CD8-positive, alpha-beta memory T cell (primary cell): ENCODE measurements at places on chromosomes 3 and 15. TPM values are rescaled to one million over a fixed set of nuclear protein-coding genes. Genes with fewer than 3 reads are reported as not detected.

The TMEM41A gene
- polyA plus RNA-seq, result 27.4 TPM

The TM4SF4 gene
- polyA plus RNA-seq, result not detected

DNA sequence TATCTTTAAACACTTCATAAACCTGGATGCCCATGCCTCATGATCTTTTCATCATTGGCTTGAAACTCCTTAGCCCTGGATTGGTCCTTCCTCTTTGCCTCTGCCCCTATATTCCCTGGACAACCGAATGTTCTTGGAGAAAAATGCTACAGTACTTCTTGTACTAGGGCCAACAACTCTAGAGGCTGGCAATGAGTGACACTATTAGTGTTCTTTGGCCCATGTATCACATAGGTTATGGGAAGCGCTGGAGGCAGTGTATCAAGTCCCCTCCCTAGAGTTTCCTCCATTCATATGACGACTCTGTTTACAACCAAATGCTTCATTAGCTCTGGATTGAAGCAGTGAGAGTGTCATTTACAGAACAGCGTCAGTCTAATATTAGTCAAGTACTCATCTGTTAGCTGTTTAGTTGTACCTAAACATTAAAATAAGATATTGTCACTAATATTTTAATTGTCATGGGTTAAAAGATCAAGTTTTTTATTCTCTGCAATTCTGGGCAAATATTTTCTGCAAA lies 66.4 kb upstream of the MYO5C start:
- no peak for DNase-seq

- DNase-seq, result peak; percentile 1
Measured at GRCh38 chr3:132253262-132253878, 63.8 kb upstream of the ACP3 start.

DNA sequence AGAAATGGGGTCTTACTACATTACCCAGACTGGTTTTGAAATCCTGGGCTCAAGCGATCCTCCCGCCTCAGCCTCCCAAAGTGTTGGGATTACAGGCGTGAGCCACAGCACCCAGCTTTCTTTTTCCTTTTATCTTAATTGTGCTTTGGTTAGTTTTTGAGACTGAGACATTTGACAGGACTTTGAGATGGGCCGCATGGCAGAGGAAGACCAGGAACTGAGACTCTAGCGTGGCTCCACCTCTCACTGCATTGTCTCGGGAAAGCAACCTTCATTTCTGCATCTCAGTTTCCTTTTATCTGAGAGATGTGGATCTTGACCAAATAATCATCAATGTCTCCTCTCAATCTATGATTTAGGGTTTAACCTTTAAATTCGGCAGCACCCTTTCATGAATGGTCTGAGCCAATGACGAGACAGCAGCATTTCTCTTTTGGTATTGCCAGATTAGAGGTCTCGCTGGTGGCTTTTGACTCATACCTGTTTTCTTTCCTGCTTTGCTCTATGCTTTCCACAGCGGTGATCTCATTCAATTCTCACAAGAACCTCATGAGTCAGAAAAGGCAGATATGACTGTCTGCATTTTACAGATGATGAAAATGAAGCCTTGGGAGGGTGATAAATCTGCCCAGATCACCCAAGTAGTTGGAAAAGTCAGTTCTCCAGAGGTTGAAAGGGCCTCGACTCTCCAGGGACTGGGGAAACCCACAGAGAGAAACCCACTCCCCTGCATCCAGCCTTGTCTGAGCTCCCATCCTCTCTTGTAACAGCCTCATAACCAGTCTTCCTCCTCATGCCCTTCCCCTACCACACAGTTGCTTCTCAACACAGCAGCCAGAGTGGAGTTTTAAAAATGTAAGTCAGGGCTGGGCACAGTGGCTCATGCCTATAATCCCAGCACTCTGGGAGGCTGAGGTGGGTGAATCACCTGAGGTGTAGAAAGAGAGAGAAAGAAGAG lies 84.8 kb upstream of the FOXB1 start:
- no peak for DNase-seq

DNA sequence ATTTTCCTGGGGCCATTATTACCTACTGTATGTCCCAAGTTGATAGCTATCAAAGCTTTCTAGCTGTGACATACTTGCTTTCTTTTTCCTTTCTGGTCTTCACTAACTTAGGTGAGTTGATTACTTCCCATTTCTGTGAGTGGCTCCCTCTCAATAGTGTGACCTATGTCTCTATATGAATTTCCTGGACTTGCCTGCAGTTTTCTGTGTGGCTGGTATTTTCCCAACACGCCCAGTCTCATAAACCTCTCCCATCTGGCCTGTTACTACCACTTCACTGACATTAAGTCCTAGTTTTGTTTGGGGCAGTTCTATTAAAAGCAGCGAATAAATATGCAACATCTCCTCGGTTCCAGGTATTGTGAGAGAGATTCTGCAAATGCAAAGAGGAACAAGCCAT lies 671.2 kb downstream of the SI start:
- no peak for DNase-seq

DNA sequence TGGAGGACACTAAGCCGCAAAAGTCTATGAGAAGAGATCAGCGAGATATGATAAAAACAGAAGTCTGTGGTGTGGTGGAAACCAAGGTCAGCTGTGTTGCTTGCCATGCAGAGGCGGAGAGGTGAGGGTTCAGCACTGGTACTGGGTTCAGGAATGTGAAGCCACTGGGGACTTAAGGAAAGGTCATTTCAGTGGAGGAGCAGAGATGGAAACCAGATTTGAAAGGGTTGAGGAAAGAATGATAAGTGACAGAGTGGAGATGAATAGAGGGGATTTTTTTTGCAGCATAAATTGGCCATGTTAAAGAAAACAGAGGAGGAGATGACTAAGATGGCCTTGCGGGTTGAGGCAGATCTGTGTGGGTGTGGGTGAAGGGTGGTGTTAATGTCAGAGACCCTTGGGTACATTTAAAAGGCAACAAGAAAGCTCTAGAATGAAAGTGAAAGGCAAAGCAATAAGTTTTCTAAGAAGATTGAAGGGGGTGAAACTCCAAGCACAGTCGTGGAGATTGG lies 265.5 kb downstream of the ADAMTSL3 start:
- DNase-seq, result no peak

GRCh38 chr3:112481302-112481721 lies 18.0 kb downstream of the BTLA start:
- DNase-seq, result no peak

The TTLL13 gene
- polyA plus RNA-seq, result 0.17 TPM

GRCh38 chr15:98009971-98010370 lies 49.5 kb downstream of the ARRDC4 start:
- no peak for DNase-seq

The SIDT1 gene
- polyA plus RNA-seq, result 23.9 TPM

- no peak for DNase-seq
Measured at GRCh38 chr15:73799466-73799865, 46.3 kb upstream of the INSYN1 start.

The SAMMSON gene
- polyA plus RNA-seq, result not detected

- no peak for DNase-seq
Measured at GRCh38 chr3:65810302-65810701, 228.4 kb downstream of the MAGI1 start.

DNA sequence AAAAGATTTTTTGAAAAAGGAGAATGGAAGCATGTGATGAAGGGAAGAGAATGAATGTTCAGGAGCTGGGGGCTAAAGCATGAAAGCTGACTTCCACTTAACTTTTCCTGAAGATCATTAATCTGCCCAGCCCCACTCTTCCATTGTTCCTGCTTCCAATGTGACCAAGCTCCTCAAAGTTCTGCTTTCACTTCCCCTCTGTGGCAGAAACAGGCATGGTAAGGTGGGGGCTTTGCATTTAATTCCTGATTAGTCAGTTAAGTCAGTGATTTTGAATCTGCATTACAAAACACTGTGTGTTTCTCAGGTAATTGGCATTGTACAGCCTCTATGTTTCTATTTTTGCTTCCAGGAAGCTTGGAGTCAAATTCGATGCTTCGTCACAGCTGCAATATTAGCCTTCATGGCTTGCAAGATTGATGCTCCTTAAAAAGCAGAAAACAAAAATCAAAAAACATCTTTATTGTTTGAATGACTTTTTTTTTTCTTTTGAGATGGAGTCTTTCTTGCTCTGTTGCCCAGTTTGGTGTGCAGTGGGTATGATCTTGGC lies 7.3 kb upstream of the TM6SF1 start:
- no peak for DNase-seq

The SPINK8 gene
- polyA plus RNA-seq, result not detected
